Stimulated activated CD8-positive, alpha-beta memory T cell treated with anti-CD3 and anti-CD28 coated beads, Interleukin-4, amount 100 ng/mL, for 48 hours (primary cell): ENCODE measurements at places on chromosomes 16 and 17.

- no peak for DNase-seq
Observed at GRCh38 chr17:18988546-18989173, 15.9 kb downstream of the FAM83G start.

DNA sequence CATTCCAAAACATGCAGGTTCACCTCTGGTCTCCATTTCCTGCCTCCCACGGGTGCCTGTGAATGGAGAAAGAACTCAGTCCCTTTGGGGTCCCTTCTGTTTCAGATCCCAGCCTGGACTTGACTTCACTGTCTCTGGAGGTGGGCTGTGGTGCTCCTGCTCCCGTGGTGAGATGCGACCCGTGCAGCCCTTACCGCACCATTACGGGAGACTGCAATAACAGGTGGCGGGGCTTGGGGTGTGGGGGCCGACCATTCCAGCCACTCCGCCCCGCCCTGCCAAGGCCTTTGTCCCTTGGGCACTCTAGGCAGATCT lies 10.5 kb downstream of the LPO start:
- no peak for DNase-seq

DNA sequence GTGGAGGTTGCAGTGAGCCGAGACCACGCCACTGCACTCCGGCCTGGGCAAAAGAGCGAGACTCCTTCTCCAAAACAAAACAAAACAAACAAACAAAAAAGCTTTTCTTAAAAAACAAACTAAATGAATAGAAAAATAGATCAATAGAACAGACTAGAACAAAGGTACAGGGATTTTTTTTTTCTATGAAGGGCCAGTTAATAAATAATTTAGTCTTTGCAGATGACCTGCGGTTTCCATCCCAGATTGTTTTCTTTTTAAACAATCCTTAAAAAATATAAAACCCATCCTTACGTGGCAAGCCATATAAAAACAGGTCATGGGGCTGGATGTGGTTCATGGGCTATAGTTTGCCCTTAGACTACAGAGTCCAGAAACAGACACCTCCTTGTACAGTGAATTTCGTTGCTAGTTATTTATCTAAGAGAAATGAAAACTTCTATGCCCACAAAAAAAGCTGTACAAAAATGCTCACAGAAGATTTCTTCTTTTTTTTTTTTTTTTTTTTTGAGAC lies 45.4 kb downstream of the CREBBP start:
- no peak for DNase-seq

DNA sequence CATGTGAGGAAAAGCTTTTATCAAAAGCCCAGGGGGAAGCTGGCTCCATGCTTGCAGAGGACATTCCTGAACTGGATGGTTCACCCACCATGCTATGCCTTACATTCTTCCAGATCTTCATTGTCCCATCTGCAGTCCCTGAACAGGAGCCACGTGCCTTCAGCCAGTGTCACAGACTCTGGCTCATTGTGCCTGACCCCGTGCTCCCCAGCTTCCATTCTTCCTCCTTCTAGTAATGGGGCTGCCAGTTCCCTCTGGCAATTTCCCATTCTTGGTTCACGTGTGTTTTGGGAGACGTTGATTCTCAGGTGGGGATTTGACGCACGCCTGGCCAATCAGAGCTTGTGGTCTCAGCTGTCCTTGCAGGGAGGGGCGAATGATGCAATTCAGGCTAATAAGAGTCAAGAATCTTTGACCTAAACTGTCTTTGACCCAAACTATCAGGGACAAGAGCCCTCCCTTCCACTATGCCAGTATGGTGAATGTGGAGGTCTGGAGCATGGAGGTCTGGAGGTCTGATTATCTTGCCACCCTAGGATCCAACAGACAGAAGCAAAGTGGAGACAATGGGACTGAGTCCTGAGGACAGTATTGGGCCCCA lies 52.7 kb downstream of the IRX6 start:
- DNase-seq, result no peak

DNA sequence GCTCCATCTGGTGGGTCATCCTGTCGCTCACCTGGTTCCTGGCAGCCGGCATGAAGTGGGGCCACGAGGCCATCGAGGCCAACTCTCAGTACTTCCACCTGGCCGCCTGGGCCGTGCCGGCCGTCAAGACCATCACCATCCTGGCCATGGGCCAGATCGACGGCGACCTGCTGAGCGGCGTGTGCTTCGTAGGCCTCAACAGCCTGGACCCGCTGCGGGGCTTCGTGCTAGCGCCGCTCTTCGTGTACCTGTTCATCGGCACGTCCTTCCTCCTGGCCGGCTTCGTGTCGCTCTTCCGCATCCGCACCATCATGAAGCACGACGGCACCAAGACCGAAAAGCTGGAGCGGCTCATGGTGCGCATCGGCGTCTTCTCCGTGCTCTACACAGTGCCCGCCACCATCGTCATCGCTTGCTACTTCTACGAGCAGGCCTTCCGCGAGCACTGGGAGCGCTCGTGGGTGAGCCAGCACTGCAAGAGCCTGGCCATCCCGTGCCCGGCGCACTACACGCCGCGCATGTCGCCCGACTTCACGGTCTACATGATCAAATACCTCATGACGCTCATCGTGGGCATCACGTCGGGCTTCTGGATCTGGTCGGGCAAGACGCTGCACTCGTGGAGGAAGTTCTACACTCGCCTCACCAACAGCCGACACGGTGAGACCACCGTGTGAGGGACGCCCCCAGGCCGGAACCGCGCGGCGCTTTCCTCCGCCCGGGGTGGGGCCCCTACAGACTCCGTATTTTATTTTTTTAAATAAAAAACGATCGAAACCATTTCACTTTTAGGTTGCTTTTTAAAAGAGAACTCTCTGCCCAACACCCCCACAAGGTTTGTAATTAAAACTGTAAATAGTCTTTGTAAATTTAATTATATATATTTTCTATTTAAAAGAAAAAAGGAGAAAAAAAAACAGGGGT lies 1.7 kb downstream of the FZD2 start:
- no peak for DNase-seq

DNA sequence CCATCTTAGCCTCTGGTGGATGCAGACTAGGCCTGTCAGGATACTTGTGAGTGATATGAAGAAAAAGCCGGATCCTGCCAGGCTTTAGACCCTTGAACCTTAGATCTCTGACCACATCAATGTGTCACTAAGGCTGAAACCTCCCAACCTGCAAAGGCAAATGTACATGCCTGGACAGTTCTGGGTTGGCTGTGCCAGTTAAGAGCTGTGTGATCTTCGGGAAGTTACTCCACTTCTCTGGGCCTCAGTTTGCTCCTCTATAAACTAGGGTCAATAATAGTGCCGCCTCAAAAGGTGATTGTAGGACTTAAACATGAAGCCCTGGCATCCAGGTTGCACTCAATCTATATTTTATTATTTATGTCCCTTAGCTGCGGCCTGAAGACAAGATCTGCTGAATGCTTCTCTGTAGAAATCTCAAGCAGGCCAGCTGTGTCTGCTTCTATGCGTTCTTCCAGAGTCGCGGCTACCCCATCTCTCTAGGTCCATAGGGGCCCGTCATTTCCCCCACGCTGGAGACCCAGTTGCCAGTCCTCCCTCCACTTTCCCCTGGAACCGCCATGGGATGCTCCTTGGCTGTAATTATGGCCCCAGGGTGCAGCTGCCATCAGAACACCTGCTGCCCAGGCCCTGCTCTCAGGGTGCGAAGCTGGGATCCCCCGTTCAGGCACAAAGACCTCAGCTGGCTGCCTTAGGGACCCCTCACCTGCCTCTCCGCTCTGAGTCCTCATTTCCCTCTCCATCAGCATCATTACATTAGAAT lies 50.2 kb downstream of the AKAP1 start:
- DNase-seq, result no peak

- no peak for DNase-seq
Observed at GRCh38 chr17:9612006-9612405, 33.3 kb upstream of the USP43 start.

- DNase-seq, result no peak
Observed at GRCh38 chr17:2174468-2175293, 119.8 kb downstream of the HIC1 start.

DNA sequence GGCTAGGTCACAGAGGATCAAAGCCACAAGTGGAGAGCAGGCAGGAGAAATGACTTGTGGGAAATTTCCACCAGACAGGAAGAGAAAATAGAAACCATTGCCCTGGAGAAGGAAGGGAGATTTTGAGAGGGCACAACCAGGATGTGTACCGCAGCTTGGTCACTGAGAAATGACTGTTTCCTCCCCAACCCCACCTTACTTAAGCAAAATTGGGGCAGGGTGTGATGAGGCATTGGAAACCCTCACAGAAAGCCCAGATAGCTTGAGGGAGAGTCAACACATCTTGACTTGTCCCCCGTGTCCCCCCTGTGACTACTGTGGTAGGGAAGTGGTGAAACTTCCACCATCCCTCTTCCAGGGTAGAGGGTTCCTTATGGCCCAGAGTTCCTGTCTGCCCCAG lies 113.5 kb upstream of the FAM20A start:
- no peak for DNase-seq

GRCh38 chr17:79047923-79048825 lies 24.2 kb downstream of the C1QTNF1 start:
- no peak for DNase-seq

GRCh38 chr17:64418506-64419339 lies 28.1 kb upstream of the PECAM1 start:
- DNase-seq, result no peak
